ENCODE measurements at places on chromosomes 16 and 17.

DNA sequence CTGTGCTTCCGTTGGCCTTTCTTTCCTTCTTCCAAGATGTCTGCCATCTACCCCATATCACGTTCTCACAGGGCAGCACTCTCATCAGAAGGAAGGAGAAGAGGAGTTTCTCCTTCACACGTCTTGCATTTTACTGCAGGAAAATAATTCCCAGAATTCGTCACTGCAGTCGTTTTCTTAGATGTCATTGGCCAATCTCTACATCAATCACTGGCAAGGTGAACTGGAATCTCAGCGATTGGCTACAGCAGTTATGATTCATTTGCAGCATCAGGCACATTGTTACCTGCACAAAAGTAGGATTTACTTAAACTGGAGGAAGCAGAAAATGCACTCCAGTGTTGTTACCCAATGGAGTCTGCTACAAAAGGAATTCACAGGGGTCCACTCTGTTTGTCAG, 277.2 kb upstream of the RBFOX1 start:
- DNase-seq, result peak; percentile 3

DNA sequence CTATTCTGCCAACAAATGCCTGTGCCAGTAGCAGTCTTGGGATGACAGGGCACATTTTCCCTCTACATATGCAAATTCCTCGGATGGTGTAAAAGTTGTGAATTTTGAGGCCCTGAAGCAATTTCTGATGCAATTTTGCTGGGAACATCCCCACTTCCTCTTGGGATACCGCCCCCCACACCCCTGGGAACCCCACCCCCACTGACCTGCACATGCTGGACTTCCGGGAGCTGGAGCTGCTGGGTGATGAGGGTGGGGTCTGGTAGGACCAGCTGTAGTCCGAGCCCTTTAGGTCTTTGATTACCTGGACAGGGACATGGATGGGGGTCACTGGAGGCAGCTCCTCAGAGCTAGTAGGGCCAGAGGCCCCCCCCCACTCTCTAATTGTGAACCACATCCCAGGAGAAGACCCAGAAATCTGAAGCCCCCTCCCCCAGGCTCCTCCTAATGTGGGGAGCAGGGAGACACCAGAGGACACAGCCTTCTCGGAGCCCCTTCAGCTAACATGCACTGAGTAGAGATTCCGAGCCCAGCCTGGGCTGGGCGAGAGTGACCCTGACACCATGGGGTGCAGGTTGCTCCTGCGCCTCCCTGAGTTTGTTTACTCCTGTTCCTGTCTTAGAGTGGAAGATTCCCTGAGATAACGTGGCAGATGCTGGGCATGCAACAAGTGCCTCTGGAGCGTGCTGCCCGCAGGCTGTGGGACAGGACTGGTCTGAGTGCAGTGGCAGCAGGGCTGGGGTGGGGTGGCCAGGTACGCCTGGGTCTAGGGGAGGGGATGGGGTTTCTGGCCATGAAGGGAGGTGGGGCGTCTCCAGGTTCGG, 9.0 kb downstream of the MTSS2 start:
- no peak for DNase-seq

DNA sequence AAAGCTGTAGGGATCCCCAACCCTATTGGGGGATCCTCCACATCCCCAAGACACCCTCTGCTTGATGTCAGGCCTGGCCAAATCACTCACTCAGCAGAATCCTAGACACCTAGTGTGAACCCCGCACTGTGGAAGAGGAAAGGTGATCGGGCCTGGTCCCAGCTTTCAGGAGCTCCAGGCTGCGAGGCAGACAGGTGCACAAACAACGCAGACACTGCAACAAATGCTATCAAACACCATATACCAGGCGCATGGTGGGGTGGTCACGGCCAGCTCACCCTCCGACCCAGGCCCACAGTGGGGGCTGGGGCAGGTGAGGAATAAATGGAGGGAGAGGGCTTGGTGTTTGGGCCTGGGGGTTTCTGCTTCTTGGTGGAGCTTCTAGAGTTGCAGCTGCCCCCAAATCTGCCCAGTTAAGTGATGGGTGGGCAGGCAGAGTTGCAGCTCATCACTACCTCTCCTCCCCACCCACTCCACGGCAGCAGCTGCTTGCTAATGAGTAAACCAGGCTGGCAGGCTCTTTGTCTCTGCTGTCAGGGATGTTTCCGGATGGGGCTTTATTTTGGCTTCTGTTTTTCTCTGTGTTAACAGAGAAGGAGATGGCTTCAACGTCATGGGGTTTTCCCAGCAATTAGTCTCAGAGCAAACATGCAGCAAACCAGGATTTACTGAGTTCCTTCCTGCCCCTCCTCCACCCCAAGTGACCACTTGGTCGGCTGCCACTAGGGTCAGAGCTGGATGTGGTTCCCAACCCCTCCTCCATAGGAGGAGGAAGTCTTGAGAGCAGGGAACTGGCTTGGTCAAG, 46.6 kb downstream of the PECAM1 start:
- peak; percentile 47 for DNase-seq

GRCh38 chr16:30896261-30896888, at the start of gene CTF1:
Gene CTF1 (plus strand): TSS chr16:30896614. CDS start chr16:30896644, 30 bp downstream.
- peak; percentile 79 for DNase-seq

- DNase-seq, result peak; percentile 83
Observed at GRCh38 chr17:73311781-73312641, at the start of gene CDC42EP4. Gene CDC42EP4 (minus strand): TSS chr17:73312001. CDS start chr17:73286500, 25,501 bp downstream.

DNA sequence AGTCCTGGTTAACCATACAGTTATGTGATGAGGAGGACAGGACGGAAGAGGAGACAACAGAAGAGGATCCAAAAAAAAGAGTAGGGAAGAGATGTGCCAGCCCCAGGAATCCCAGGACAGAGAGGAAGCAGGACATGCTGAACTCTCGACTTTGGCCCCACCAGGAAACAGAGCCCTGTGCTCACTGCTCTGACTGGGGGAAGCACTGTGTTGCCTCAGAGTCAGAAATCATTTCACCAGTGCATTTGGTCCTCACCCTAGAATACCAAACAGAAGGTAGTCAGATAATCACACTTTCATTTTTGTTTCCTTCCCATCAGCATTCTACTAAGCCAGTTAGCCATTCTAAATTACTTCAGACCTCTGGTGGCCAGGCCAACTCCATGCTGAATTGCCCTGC, 421.0 kb upstream of the CDH5 start:
- no peak for DNase-seq

- peak; percentile 66 for DNase-seq
Observed at GRCh38 chr16:28324235-28324886, 32.0 kb downstream of the SBK1 start.
